Activated T-helper 1 cell treated with anti-CD3 and anti-CD28 coated beads, Interleukin-12 subunit alpha, Interleukin-12 subunit beta, Interleukin-2, Interleukin-4 antibody, amounts not matched to agents 30 ng/mL and 10 ng/mL and 1 ng/mL, durations not matched to agents 14 hours and 24 hours and 36 hours (primary cell): ENCODE measurements at places on chromosomes 12 and 14. TPM values are rescaled to one million over a fixed set of nuclear protein-coding genes. Genes with fewer than 3 reads are reported as not detected.

DNA sequence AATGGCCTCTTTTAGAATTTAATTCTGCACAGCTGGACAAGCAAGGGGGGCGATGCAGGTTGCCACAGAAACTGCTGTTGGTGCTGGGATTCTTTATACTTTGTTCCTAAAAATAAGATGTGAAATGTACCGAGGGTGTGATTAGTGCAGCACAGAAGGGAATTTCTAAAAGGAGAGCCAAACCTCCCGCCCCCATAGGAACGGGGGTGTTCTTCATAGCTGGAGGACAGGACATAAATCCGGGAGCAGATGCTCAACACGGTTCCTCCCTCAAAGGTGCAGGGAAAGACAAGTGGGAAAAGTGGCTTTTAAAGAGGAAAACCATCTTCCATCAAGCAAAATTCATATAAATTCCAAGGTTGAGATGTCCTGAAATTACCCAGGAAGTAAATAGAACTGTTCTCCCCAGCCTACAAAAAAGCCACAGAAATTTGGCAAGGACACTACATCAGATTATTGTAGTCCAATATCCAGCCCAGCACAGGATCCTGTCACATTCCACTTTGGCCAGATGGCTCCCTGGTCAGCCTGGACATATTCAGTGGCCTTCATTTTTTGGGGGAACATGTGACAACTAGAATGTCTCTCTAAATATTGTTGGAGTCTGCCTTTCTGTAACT, 51.4 kb upstream of the TMX1 start:
- no peaks in the 10 kb centered on the region for H3K4me1 ChIP-seq
- H3K27ac ChIP-seq = no peak overlapping the region
- H3K36me3 ChIP-seq = no peaks in the 10 kb centered on the region
- H3K4me3 ChIP-seq = no peak overlapping the region
- H3K27me3 ChIP-seq = no peaks in the 10 kb centered on the region
- DNase-seq = no peak

DNA sequence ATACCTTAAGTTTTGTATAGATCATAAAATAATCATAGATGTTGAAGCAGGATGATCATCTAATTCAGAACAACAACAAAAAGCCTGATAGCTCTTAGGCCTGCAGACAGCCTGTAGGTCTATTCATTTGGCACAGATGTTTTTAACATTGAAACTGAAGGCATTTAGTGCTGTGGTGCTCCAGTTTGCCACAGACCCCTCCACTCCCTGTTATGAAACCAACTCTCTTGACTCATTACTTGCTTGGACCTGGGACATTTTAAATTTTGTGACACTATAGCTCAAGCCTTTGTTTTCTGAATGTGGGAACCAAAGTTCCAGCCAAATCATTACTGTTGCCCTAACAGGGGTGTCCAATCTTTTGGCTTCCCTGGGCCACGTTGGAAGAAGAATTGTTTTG, 9.1 kb downstream of the PRKCH start:
- no peaks in the 10 kb centered on the region for H3K27me3 ChIP-seq
- peak overlapping the region; percentile 72 for H3K4me3 ChIP-seq
- no peak for DNase-seq
- peaks cover 27% of the 10 kb centered on the region for H3K36me3 ChIP-seq
- peak overlapping the region; percentile 88 for H3K27ac ChIP-seq

The CCND2 gene
- 548 and 549 TPM in 2 replicates for total RNA-seq

The ZFYVE26 gene
- 15.2 and 20.0 TPM in 2 replicates for total RNA-seq

- H3K4me1 ChIP-seq = no peaks in the 10 kb centered on the region
- H3K27ac ChIP-seq = no peak overlapping the region
- no peak overlapping the region for H3K4me3 ChIP-seq
- DNase-seq = no peak
- no peaks in the 10 kb centered on the region for H3K27me3 ChIP-seq
These were observed 878.1 kb downstream of the C12orf50 start for GRCh38 chr12:87150969-87151662.

- DNase-seq = no peak
- no peaks in the 10 kb centered on the region for H3K27me3 ChIP-seq
- no peaks in the 10 kb centered on the region for H3K4me1 ChIP-seq
- no peak overlapping the region for H3K27ac ChIP-seq
- H3K36me3 ChIP-seq = no peaks in the 10 kb centered on the region
These were observed 286.8 kb downstream of the DIO2 start for GRCh38 chr14:79924551-79924950.

The PZP gene
- not detected in 2 replicates for total RNA-seq

GRCh38 chr14:89491711-89492381, 74.8 kb upstream of the FOXN3 start:
- no peak overlapping the region for H3K27ac ChIP-seq
- DNase-seq = no peak
- no peaks in the 10 kb centered on the region for H3K36me3 ChIP-seq

DNA sequence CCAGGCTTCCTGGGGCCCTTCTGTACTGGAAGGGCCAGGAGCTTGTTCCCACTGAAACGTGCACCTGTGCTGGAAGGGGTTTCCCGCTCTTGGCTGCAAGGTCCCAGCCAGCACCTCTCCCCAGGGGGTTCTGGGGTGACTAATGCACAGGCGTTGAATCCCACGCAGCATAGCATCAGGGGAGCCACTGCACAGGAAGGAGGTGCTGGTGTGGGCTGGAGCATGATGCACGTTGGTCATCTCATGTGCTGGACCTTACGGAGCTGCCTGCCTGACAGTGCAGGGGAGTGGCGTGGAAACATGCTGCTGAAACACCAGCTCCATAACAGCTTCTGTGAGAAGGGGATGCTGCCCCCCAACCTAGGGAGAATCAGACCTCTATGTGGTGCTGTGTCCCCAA, 623.0 kb downstream of the AACS start:
- H3K4me1 ChIP-seq = no peaks in the 10 kb centered on the region
- DNase-seq = no peak
- H3K4me3 ChIP-seq = no peak overlapping the region
- no peak overlapping the region for H3K27ac ChIP-seq

- H3K27me3 ChIP-seq = peaks cover 16% of the 10 kb centered on the region
- no peak overlapping the region for H3K4me3 ChIP-seq
- no peaks in the 10 kb centered on the region for H3K36me3 ChIP-seq
- no peak for DNase-seq
These were observed 73.7 kb upstream of the CISTR start for GRCh38 chr12:53825246-53826081.

GRCh38 chr12:26124446-26125399, at the start of gene BHLHE41:
Gene BHLHE41 (minus strand): TSS chr12:26125037. CDS start chr12:26124779, 258 bp downstream.
- no peak for DNase-seq
- peaks cover 36% of the 10 kb centered on the region for H3K4me1 ChIP-seq
- H3K27ac ChIP-seq = peak within 1 kb of the TSS; percentile 61
- H3K4me3 ChIP-seq = peak within 1 kb of the TSS; percentile 81
- H3K27me3 ChIP-seq = peaks cover 77% of the 10 kb centered on the region
